NCI-H1417 (cell line): ENCODE measurements at places on chromosomes 1 and 21.
A peak's percentile ranks its signal among the peaks of the same experiment; 100 is the strongest.

DNA sequence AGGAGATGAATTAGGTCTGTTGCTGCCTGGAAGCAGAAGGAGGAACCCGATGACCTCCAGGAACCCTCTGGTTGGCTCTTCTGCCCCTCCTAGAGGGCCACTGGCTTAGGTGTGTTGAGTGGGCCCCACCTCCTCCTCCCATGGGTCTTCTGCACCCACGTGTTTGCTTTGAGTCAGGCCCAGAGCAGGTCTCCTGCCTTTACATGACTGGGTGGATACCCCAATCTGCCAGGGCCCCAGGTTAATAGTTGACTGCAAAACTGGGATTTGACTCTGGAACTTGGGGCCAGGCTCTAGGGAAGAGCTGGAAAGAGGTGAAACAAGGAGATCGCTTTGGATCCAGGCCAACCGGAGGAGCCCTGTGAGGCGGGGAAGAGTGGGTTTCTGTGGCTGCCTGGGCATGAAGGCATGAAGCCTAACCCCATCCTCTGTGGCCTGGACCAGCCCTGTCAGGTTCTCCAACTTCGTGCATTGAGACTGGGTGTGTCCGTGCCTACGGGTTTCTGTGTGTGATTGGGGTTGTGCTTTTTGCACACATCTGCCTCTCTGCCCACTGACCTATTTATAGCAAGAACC, 7.8 kb upstream of the LAD1 start:
- DNase-seq: no peak

GRCh38 chr1:101971304-101971703, 25.4 kb downstream of the OLFM3 start:
- DNase-seq: no peak

GRCh38 chr1:208855403-208855802, 611.2 kb upstream of the PLXNA2 start:
- DNase-seq: no peak

- DNase-seq: no peak
These were observed 13.5 kb downstream of the MAP3K21 start for GRCh38 chr1:233340966-233341516.

DNA sequence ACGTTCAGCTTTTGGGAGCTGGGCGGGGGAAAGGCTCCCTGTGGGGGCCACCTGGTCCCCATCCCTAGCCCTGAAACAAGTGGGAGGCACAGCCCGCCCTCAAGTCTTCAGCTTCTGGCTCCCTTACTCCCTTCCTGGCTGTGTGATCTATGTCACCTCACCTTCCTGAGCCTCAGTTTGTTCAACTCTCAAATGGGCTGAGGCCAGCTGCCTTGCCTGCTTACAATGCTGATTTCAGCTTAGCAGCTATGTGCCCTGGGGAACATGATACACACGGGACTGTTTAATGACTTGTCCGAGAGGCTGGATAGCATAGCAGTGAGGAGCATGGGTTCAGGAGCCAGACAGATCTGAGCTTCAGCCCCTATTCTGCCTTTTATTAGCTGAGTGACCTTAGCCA, 19.3 kb downstream of the GRHL3 start:
- no peak for DNase-seq

DNA sequence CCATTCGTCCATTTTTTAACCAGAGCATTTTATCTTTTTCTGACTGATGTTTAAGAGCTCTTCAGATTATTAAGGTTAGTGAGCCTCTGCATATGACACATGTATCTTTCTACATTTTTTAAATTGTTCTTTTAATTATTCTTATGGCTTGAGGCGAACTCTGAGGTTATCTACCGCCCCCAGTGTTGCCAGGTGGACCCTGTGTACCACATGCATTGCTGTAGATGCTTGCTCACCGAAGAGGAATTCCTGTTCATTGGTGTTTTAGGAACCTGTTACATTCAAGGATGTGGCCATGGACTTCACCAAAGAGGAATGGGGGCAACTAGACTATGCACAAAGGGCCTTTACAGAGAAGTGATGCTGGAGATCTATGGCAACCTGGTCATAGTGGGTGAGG, 31.8 kb downstream of the ZNF684 start:
- no peak for DNase-seq

GRCh38 chr1:79396901-79397300, 390.4 kb upstream of the ADGRL4 start:
- DNase-seq: no peak

- no peak for DNase-seq
These were observed 29.9 kb downstream of the KRTAP19-8 start for GRCh38 chr21:31008355-31008754.

DNA sequence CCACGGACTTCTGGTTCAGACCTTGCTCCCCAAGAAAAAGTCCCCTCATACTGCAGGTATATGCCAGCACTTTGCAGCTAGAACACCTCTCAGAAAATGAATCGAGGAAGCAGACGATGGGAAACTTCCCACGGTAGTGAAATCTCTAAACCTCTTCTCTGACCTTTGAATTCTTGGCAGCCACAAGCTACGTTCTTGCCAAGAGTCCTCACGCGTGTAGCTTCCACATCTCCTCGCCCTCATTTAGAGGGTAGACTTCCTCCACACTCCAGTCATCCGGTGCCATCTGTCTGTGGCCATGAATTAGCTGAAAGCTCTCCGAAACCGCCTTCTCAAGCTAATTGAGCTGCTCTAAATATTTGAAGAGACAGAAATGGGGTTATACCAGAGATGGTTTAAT, 127.8 kb downstream of the RGS7 start:
- DNase-seq: no peak

- DNase-seq: no peak
These were observed 133.6 kb upstream of the SLC45A1 start for GRCh38 chr1:8184301-8184700.

- no peak for DNase-seq
These were observed 27.5 kb upstream of the MYSM1 start for GRCh38 chr1:58727364-58727763.

DNA sequence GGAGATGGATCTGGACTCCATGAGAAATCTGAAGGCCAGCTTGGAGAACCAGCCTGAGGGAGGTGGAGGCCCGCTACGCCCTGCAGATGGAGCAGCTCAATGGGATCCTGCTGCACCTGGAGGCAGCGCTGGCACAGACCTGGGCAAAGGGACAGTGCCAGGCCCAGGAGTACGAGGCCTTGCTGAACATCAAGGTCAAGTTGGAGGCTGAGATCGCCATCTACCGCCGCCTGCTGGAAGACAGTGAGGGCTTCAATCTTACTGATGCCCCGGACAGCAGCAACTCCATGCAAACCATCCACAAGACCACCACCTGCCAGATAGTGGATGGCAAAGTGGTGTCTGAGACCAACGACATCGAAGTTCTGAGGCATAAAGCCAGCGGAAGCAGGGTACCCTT, 601.5 kb upstream of the ZP4 start:
- no peak for DNase-seq

GRCh38 chr1:216944864-216945510, 221.8 kb upstream of the ESRRG start:
- DNase-seq: peak; percentile 17

- no peak for DNase-seq
These were observed 6.3 kb upstream of the PTP4A2 start for GRCh38 chr1:31944205-31945089.

DNA sequence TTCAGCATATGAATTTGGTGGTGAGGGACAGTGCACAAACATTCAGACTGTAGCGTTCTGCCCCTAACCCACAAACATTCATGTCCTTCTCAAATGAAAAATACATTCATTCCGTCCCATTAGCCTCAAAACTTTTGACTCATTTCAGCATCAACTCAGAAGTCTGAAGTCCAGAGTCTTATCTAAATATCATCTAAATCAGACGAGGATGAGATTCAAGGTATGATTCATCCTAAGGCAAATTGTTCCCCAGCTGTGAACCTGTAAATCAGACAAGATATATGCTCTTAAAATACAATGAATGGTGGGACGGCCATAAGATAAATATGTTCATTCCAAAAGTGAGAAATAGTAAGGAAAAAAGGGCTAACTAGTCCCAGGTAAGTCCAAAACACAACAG, 1195.6 kb upstream of the ADGRL4 start:
- DNase-seq: no peak
